ENCODE measurements at places on chromosomes 11 and 22. TPM values are rescaled to one million over a fixed set of nuclear protein-coding genes. Genes with fewer than 3 reads are reported as not detected.

- no peak for DNase-seq
These were observed 534.3 kb upstream of the ARHGAP42 start for GRCh38 chr11:100152766-100153165.

DNA sequence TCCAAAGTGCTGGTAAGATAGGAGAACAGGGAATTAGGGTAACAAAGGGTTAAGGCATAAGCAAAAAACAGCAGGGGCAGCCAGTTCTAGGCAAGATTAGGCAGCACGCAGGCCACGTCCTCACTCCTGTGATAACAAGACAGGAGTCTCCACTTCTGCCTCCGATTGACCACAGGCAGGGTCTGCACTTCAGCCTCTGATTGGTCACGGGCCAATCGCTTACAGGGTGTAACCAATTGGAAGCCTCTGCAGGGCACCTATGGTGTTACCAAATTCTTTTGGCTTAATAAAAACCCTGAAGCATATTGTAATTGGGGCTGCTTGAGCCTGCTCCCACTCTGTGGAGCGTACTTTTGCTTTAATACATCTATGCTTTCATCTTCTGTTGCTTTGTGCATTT is 12.2 kb upstream of the GSTP1 start:
- no peak for DNase-seq

GRCh38 chr11:113979431-113979830 is 4.5 kb downstream of the HTR3A start:
- DNase-seq: peak; percentile 5

- DNase-seq: peak; percentile 73
These were observed 607 bp downstream of the PLAAT3 start for GRCh38 chr11:63613517-63614135.

GRCh38 chr11:44387825-44388224 is 77.9 kb upstream of the ALX4 start:
- no peak for DNase-seq

Gene PANX2
- 0.12 TPM for polyA plus RNA-seq

Gene UCP3
- polyA plus RNA-seq: 1.2 TPM

Data from muscle of leg (tissue), 16 donors.